Foreskin melanocyte (primary cell): ENCODE measurements at places on chromosomes 6 and 20.
A peak's percentile ranks its signal among the peaks of the same experiment; 100 is the strongest.

- DNase-seq = no peak
These were observed 10.6 kb upstream of the FAM8A1 start for GRCh38 chr6:17589406-17590096.

DNA sequence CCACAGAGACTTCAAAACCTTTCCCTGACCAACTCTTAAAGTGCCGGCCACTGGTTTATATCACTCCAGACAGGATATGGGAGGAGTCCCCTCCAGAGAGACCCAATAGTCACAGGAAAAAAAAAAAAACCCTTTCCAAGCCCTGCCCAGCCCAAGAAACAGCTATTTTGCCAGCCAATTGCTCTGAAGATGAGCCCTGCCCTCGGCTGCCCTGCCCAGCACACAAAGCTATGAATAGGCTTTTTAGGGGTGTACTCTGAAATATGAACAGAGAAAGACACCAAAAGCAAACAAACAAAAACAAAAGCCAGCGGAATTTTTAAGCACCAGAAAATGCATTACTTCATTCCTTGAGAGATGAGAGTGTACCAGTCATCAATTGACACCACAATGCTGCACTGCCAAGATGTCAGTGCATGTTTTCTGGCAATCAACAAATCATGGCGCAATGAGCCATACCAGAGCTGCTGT, 275.1 kb downstream of the C6orf118 start:
- no peak for DNase-seq

- DNase-seq = no peak
These were observed 65.5 kb upstream of the BTN3A2 start for GRCh38 chr6:26299286-26300042.

- no peak for DNase-seq
These were observed 216.7 kb downstream of the ZDHHC14 start for GRCh38 chr6:157597461-157598312.

- no peak for DNase-seq
These were observed 77.8 kb upstream of the CTNNBL1 start for GRCh38 chr20:37616110-37616425.

- no peak for DNase-seq
These were observed 62.8 kb downstream of the ZFAND3 start for GRCh38 chr6:37882292-37882691.

DNA sequence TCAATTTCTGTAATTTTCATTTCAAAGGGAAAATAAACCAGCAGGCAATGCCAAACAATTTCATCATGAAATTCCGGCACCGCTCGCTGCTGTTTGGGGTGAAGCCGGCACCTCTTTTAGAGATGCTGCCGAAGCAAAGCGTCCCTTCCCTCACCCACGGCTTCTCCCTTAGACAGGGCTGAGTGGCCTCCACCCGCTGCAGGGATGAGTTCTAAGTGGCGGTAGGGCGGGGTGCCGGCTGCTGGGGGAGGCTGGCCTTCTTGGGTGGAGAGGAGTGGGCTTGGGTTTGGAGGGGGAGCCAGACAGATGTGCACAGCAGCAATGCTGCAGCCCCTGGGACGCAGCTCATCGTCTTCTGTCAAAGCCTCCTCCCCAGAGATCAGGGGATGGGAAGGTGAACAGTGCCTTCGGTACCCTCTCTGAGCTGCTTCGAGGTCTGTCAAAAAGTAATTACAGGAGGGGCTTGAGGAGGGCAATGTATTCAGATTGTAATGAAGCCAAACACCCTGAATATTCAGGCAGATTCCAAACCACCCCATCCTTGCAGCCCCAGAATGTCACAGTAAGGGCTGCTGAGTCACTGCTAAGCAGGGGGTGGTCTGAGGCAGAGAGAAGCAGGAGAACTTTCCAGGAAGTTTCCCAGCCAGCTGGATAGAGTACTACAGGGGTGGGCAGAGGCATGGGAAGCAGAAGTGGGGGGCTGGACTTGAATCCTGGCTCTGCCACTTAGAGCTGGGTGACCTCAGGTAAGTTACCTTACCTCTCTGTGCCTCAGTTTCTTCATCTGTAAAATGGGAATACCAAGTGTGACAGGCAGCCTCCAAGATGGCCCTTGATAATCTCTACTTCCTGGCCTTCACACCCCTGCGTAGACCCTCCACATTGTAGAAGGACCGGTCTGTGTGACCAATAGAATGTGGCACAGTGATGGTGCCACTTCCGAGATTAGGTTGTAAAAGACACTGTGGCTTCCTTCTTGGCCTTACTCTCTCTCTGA, 96.6 kb downstream of the SULF2 start:
- DNase-seq = no peak

DNA sequence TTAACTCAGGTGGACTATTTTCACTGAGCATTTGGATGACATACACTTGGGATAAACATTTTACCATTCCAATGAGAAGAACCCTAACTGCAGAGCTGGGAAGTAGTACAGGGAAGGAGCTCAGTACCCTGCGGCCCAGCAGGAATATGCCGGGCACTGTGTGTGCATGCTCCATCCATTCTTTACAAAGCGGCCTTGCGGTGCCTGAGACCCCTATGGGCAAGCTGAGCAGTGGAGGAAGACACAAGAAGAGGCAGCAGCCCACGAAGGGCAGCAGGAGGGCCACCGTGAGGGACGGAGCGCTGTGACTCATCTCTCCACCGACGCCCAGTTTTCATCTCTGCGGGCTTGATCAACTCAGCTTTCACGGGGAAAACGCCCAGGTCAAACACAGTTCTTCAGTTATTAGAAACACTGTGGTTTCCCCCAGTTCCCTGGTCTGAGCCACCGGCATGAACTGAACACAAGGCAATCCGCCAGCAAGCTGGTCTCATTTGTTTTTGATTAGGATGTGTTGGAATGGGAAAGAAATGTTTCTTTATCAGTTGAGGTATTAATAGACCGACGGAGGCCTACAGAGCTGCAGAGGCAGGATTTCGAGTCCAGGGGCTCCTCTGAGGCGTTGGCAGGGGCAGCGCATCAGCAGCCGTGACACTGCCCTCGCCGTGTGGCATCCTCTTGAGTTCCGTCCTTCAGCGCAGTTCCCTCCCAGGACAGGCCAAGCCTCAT, 44.9 kb downstream of the IRF4 start:
- no peak for DNase-seq

GRCh38 chr6:36514554-36515456, 32.5 kb downstream of the STK38 start:
- no peak for DNase-seq

- DNase-seq = no peak
These were observed 71.0 kb upstream of the RALGAPA2 start for GRCh38 chr20:20783450-20783849.

GRCh38 chr6:152893187-152893586, 89.7 kb downstream of the FBXO5 start:
- DNase-seq = no peak

GRCh38 chr20:25276533-25277050, 28.7 kb downstream of the PYGB start:
- no peak for DNase-seq

- no peak for DNase-seq
These were observed 86.6 kb downstream of the JARID2 start for GRCh38 chr6:15332446-15332845.

DNA sequence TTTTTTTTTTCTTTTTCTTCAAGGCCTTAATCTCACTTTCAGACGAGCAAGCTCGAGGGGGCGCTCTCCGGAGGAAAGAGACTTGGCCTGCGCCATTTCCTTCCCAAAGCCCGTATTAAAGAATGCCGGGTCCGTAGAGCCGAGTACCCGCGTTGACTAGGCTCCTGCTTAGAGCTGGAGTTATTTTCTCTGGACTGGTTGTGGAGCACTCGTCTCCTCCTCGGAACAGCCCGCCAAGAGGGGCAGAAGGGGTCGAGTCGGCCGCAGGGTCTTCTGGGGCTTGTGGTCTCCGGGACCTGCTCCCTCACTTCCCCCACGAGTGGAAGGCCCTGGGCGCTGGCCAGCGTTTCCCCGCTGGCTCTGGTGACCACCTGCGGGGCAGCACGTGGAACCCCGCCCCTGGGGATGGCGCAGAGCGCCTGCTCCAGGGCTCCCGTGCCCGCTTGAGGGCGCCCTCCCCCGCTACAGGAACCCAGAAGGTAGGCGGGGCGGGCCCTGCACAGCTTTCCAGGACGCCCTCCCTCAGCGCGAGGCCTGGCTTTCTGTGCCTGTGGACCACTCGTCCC, 2.7 kb upstream of the MEI4 start:
- DNase-seq = no peak

- no peak for DNase-seq
These were observed 126.5 kb downstream of the EPM2A start for GRCh38 chr6:145608850-145609249.

- no peak for DNase-seq
These were observed 27.9 kb downstream of the GCLC start for GRCh38 chr6:53517021-53517420.

DNA sequence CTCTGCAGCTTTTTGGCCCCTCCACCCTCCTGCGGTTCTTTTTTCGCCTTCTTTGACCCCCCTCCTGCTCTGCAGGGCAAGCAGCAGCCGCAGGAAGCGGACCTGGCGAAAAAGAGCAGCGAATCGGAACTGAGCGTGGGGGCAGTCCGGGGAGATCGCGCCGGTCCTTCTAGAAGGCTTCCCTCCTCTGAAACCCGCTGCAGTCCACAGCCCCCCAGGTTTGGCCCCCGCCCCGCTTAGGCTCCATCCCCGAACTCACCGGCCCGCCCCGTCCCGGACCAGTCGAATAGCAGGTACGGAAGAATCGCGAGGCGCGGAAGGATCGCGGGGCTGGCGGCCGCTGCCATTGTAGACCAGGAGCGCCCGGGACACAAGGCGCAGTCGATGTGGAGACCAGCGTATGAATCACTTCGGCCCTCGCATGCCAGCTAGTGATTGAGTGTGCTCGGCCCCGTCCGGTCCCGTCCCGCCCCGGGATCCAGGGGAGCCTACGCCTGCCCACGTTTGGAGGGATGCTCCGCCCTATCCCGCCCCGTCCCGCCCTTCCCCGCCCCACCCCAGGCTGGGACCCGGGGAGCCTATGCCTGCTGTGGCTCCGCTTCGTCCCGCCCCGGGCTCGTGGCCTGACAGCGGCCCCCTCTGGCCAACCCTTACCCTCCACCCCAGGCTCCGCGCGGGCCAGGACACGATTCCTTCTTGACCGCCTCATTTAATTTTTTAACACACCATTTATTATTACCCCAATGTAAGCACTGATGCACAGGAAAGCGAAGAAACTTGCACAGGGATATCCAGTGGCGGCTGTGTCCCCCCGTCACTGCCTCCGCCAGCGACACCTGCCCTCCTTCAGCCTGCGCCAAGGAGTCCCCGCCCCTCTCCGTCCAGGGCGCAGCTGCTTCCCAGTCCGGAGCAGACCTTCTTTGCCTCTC, at the start of gene ULBP3:
TSS of gene ULBP3 (minus strand) at position 402 of the 929 bp plus-strand sequence. CDS start at position 347, 55 bp downstream.
- peak; percentile 84 for DNase-seq

DNA sequence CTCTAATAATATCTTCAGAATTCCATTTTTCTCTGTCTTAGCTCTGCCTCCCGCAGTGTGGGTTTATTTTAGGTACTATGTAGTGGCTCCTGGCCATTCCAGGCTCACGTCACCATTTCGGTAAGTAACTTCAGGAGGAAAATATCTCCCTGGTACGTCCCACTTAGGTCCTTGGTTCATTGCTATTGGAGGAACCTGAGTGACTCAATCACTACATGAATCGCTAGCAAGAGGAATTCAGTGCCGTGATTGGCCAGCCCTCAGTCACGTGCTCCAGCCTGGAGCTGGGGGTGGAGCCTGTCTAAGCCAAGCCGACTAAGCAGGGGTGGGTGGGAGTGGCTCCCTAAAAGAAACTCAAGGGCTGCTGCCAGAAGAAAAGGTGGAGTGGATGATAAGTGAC, 67.3 kb upstream of the E2F3 start:
- DNase-seq = no peak

DNA sequence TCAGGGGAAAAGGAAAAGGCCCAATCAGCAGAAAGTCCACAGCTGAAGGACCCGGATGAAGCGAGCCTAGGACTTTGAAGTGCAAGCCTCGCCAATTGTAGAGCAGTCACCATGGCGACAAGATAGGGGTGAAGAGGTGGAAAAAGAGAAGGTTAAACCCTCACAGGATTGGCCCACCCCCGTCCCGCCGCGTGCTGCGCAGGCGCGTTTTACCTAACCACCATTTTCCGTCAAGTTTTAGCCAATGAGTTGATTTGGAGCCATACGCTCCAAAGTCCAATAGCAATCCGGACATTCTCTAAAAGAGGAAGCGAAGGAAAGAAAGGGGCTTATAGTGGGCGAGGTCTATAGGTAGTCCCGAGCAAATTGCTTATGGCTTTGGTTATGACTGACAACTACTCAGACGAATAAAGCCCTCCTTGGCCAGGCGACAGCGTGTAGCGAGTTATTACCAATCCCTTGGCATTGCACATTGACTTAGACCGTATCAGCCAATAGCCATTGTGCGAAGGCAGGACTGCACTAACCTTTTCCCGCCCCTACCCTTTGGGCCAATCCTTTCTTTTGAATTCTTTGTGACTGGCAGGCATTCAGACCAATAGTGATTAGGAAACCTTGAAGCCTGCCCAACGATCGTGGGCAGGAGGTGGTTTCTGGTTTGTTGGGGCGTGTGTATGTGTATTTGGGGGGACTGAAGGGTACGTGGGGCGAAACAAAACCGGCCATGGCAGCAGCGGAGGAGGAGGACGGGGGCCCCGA, at the start of gene RNF5:
TSS of gene RNF5 (plus strand) at position 618 of the 759 bp plus-strand sequence. CDS start at position 725, 107 bp downstream.
- peak; percentile 100 for DNase-seq

DNA sequence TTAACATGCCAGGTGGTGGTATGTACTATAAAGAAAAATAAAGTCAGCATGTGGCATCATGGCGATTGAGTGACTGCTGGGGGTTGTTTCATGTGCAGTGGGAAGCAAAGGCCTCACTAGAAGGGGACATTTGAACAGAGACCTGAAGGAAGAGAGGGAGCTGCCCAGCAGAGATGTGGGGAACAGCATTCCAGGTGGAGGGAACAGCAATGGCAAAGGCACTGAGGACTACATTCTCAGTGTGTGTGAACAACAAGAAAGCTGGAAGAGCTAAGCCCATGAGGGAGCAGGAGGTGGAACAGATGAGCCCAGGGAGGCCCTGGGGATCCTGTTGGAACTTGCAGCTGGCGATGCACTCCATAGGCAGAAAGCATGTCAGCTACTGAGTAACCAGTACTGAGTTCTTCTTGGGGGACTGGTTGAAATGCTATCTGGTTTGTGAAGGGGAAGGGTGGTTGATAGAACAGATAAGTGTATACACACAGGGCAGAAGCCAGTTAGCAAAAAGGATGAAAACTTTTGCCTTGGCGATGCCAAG, 29.2 kb downstream of the NOX3 start:
- no peak for DNase-seq

- DNase-seq = peak; percentile 10
These were observed 10.4 kb downstream of the TRIM31 start for GRCh38 chr6:30102414-30102969.

DNA sequence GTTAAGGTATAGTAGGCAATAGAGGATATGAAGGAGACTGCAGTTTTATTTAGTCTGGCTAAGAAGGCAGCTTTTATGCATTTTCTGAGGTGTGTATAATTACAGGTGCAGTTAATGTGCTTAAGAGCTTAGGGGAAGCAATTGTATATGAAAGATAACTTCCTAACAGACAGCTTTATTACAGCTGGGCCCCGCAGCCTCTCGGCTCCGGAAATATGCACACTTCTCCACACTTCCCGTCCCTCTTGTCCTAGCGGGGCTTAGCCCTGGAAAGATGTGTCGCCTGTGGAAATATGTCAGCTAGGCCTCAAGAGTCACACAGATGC, 178.4 kb upstream of the ARID1B start:
- no peak for DNase-seq
